ENCODE measurements at places on chromosomes 3 and 15.

- DNase-seq = peak; percentile 21
Measured at GRCh38 chr3:185316740-185317412, 46.1 kb upstream of the MAP3K13 start.

DNA sequence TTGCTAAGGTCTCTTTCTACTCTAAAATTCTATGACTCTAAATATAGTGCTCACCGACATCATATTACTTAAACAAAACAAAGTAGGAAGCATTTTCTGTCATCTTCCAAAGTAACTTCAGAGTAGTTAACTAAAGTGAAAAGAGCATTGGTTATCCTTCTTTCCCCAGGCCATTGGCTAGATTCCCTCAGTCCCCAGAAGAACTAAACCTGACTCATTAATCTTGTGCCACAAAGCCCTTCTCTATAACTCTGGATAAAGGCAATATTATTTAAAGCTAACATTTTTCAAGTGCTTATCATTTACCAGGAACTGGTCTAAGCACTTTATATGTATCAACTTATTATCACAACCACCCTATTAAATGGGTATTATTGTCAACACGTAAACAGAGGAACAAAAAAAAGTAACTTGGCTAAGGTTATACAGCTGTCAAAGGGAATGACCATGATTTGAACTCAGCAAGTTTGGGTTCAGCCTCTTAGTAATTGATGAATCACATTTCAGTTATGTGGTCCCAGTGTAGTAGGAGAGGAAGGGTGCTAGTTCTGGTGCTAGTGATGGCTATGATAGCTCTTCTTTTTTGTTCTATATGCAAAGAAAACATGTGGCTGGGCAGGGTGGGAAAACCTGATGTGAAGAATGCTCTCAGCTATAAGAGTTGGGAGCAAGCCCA, 304.9 kb downstream of the FGF12 start:
- DNase-seq = no peak

DNA sequence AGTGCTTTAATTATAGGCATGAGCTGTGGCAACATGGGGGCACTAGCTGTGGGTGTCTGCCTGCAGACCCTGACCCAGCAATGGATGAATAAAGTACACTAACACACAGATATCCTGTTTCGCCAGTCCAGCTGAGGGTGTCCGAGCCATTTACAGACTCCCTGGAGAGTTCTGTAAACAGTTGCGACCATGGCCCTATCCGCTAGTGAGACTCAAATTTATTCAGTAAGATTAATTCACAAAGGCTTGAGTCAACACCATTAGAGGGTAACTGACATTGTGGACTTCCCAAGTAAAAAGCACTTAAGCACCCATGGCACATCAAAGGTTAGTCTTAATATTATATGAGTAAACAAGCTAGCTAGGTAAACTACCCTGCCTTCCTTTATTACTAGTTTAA, 161.6 kb downstream of the TBL1XR1 start:
- DNase-seq = no peak

DNA sequence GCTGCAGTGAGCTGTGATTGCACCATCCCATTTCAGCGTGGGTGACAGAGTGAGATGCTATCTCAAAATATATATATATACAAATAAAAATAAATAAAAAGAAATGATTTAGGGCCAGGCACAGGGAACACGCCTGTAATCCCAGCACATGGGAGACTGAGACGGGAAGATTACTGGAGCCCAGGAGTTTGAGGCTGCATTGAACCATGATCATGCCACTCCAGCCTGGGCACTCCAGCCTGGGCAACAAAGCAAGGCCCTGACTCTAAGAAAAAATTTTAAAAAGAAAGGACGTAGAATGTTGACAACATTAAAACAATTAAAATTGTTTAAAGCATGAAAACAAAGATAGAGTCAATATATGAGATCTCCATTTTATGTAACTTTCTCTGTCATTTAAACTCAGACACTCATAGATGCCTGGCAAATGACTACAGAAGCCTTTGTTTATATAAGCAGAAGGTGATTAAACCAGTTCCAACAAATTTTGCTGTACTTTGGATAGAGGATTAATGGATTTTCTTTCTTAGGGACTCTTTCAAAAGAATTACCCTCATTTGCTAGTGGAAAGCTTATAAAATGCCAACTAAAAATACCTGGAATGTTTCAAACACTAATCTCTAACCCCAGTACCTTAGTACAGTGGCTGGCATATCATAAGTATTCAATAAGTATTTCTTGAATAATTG, 10.7 kb upstream of the TRPM7 start:
- no peak for DNase-seq

DNA sequence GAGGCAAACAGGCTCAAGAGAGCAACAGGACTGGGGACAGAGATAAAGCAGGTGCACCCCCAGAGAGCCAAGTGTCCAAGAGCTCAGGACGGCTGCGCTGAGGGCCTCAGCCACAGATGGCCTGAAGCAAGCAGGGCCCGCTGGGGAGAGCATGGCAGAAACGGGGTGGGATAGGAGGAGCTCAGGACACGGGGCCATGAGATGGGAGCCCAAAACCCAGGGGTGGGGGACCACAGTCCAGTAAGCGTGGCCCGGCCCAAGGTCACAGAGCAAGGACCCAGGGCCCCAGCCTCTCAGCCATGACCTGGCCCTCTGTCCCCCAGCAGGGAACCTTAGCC, 9.5 kb downstream of the DUSP7 start:
- no peak for DNase-seq

DNA sequence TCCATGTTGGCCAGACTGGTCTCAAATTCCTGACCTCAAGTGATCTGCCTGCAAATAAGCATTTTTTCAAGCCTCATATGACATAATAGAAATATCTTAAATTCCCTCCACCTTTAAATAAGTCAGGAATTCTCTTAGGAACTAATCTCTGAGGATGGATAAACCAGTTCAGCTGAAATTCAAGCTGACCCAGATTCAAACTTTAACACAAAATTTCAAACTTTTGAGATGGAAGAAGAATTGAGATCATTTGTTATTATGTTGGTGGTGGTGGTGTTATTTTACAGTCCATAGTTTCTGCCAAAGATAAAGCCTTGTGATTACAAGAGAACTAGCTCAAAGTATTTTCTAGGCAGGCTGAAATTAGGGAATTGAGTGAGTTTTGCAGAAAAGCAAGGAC, 85.5 kb downstream of the SSR3 start:
- DNase-seq = no peak

GRCh38 chr15:97652700-97653167, 307.8 kb upstream of the ARRDC4 start:
- DNase-seq = no peak

GRCh38 chr3:187966636-187967406, 187.1 kb upstream of the LPP start:
- no peak for DNase-seq

DNA sequence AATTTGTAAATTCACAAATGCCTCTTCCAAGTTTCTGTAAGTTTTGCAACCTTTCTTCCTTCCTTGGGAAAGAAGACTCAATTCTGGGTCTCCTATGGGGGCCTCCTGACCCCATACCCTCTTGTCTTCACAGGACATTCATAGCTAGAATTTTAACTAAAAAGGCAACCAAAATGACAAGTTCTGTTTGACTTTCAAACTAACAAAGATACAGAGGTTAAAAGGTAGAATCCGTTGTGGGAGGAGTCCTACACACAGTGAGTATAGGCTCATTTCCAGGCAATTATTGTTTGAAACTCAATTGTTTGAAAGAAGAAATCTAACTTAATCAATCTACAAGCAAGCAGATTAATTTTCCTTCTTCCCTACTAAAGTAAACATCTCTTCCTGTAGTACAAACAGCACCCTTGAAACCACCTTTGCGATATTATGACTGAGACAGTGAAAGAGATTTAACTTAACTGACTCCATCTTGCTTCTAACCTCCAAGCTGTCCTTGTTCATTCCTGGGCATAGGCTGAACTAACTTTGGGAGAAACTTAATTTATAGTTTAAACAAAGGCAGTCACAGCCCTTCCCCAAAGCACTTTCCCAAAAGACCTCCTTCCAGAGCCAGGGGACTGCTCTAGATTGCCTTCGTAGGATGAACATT, 14.4 kb upstream of the TNFSF10 start:
- DNase-seq = no peak

DNA sequence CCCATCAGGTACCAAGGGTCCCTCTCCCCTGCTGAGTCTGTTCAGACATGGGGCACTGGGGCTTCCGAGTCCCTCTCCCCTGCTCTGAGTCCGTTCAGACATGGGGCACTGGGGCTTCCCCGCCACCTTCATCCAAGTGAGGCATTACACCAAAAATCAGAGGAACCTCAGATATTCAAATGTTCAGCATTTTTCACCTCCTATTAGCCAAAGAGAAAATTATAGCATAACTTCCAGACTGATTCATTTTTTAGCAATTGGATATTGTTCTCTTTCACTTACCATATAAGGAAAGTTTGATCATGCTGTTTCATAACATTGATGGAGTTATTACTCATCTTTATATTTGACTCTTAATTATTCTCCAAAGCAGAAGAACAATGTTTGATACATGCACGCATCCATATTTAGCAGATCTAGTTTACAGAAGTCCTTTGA, 213.9 kb downstream of the MTHFS start:
- DNase-seq = no peak

- DNase-seq = no peak
Measured at GRCh38 chr3:29606416-29606815, 325.5 kb downstream of the RBMS3 start.

- DNase-seq = peak; percentile 73
Measured at GRCh38 chr3:170154569-170155143, 26.9 kb downstream of the PHC3 start.

- DNase-seq = no peak
Measured at GRCh38 chr3:64342940-64343688, 117.8 kb upstream of the PRICKLE2 start.

- DNase-seq = no peak
Measured at GRCh38 chr3:153215966-153216365, 53.9 kb downstream of the RAP2B start.

GRCh38 chr3:183148056-183148455, 14.5 kb downstream of the LAMP3 start:
- no peak for DNase-seq

All from GM12865 (cell line).